ENCODE measurements at places on chromosomes 1 and 21.

DNA sequence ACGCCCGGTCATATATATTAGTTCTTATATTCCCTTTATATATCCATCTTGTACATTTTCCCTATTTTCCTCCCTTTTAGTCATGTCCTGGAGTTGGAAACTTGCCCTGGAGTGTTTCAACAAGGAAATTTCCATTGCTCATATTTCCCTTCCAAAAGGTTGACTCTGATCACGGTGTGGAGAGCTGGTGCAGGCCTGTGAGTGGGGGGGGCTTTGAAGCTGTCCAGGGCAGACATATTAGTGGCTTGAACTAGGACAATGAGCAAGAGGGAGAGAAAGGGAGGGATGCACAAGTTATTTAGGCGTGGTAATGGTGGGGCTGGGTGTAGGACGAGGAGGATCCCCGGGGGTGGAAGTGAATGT lies 30.4 kb upstream of the TMEM61 start:
- DNase-seq: no peak

- no peak for DNase-seq
Measured at GRCh38 chr1:227785805-227786671, 29.4 kb upstream of the PRSS38 start.

- DNase-seq: no peak
Measured at GRCh38 chr1:46552357-46553237, 1.1 kb upstream of the KNCN start.

- no peak for DNase-seq
Measured at GRCh38 chr21:37871121-37871862, 45.0 kb downstream of the KCNJ6 start.

- DNase-seq: no peak
Measured at GRCh38 chr21:14762734-14763694, 216.9 kb upstream of the SAMSN1 start.

GRCh38 chr1:33323663-33324477 lies 3.0 kb upstream of the A3GALT2 start:
- DNase-seq: no peak

DNA sequence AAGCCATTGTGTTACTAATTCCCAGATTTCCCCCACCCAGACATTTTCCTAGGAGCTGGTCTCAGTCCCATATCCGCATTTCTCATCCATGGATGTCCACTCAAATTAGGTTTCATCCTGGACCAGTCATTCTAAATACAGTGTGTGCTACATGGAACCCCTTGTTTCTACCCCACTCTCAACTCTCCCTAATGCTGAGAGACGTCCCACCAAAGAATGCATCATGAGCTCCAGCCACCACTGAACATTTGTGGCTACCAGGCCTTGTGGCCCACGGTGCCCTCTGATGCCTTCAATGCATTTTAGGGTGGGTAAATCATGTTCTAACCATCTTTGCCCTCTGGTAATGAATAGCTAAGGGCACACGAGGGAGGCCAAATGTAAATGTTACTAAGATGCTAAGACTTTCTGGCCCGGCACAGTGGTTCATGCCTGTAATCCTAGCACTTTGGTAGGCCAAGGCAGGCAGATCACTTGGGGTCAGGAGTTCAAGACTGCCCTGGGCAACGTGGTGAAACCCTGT lies 13.3 kb upstream of the RAB42 start:
- DNase-seq: no peak

DNA sequence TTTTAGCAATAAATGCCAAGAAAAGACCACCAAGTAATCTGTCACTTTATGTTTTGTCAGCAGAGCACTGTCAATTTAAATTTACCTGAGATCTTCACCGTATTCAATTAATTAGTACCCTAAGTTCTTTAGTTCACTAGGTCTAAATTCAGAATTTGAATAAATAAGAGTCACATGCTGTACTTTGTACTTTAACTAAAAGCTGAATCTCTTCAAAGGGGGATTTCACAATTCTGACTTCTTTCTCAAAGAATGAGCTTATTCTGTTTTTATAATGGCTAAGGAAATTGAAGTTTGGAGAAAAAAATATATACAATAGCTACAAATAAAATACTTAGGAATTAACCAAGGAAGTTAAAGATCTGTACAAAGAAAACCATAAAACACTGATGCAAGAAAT lies 2.1 kb upstream of the GNG5 start:
- DNase-seq: no peak

- no peak for DNase-seq
Measured at GRCh38 chr1:78619032-78619431, 1.2 kb upstream of the IFI44L start.

GRCh38 chr1:92538413-92539061 lies 51.8 kb upstream of the GFI1 start:
- DNase-seq: no peak

DNA sequence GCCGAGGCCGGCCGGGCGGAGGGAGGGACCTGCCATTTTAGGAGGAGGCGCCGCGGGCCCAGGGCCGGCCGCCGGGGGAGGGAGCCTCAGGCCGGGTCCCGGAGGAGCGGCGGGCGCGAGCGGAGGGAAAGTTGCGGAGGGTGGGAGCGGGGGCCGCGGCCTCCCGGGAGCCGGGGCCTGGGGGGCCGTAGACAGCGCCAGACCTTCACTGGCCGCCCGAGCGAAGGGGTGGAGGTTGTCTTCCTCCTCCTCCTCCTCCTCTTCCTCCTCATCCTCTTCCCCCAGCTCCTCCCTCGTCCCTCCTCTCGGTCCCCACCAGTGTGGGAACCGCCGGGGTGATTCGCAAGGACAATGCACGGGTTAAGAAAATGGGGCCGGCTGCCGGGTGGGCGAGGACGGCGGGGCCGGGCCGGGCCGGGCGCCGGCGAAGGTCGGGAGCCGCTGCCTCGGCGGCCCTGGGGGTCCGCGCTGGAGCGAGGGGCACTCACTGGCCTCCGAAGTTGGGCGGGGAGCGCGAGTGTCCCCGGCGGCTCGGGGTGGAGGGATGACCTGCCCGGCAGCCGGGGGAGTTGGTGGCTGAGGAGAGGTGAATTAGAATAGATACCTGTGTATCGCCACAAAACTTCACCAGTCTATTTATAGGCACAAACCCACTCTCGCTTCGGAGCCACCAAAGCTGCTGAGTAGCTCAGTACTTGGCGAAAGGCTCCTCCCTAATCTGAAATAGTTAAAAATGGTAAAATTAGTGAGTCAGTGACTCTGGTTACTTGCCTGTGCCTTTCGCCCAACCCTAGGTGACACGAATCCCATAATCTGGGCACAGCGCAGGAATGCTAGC lies 1.3 kb downstream of the DYRK1A start:
- no peak for DNase-seq

- DNase-seq: no peak
Measured at GRCh38 chr1:248815407-248816034, 10.2 kb downstream of the SH3BP5L start.

GRCh38 chr1:29706936-29707335 lies 470.6 kb downstream of the PTPRU start:
- DNase-seq: no peak

GRCh38 chr1:54310439-54311328 lies 95.5 kb downstream of the SSBP3 start:
- DNase-seq: no peak

DNA sequence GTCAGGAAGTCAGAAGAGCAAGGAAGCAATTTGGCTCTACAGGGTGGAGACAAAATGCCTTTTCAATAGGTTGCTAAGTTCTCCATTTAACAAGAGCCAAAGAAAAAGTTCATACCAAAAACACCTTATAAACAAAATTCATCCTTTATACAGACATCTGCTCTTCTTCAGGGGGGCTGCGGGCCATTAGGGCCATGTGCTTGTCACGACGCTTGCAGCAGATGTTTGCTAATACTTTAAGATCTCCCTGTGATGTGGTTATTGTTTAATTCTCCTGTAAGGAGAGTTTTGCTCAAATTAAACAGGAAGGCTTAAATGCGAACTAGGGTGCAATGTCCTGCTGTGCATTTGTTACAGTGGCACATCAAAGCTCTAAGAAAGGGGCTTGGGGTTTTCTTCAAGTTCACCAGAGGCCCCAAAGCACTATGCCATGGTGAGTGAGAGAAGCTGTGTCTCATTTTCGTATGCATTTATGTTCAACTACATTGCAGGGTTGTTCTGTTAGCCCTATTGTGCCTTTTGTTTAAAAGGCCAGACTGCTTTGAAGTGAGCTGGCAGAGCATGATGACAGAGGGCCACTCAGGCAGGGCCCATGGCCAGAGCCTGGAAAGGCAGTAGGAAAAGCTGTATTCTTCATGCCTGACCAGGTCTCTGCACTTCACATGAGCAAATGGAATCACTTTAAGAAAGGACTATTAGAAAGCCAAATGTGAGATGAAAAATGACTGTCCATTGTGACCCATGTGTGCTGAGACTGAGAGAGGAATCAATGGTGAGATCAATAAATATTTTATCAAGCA lies 24.8 kb upstream of the NTPCR start:
- DNase-seq: no peak

- DNase-seq: no peak
Measured at GRCh38 chr1:227368009-227368408, 49.7 kb upstream of the CDC42BPA start.

DNA sequence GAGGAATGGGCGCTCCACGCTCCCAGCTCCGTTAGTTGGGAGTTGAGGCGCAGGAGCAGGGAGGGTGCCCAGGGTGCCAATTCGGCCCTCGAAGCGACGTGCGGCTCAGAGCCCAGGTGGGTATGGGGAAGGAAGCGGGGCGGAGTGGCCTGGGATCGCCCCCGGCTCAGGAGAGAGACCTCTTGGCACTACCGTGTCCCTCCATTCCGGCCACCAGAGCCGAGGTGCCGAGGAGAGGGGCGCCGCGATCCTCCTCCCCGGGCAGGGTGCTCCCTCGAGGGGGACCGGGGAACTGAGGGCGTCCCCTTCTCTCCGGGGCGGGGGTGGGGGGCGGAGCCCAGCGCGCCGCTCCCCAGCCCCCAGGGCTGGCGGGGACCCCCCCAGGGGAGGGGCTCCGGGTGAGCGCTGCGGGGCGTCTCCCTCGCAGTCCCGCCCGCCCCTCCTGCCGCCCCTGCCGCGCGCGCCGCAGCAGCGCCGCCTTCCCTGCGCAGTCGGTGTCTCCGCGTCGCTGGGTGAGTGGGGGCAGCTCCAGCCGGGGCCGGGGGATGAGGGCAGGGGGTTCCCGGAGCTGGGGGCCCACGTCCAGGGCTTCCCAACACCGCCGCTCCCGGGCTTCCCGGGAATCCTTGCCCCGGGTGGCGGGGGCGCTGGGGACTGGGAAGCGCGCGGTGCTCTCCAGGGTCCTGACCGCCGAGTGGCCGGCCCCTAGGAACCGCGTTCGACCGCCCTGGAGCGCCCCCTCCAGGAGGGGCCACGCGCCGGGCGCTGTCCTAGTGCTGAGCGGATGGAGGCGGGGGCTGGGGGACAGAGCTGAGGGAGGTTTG lies at the start of gene HPCA:
Gene HPCA (plus strand): TSS at position 488 of the 824 bp plus-strand sequence. CDS start 2,408 bp downstream, outside the sequence.
- no peak for DNase-seq

- DNase-seq: no peak
Measured at GRCh38 chr1:5998906-5999301, 6.7 kb upstream of the NPHP4 start.

GRCh38 chr1:182181167-182181572 lies 119.7 kb upstream of the ZNF648 start:
- DNase-seq: no peak

- no peak for DNase-seq
Measured at GRCh38 chr1:36126797-36127500, 1.9 kb upstream of the COL8A2 start.

GRCh38 chr1:234962340-234962989 lies 166.2 kb downstream of the TOMM20 start:
- no peak for DNase-seq

GRCh38 chr1:109716570-109717090 lies 4.6 kb downstream of the GSTM5 start:
- no peak for DNase-seq

- no peak for DNase-seq
Measured at GRCh38 chr1:167943541-167943940, 6.7 kb upstream of the MPC2 start.

- no peak for DNase-seq
Measured at GRCh38 chr1:159468321-159468720, 28.8 kb downstream of the OR10J1 start.

- peak; percentile 29 for DNase-seq
Measured at GRCh38 chr1:211133836-211134669, at the start of gene KCNH1. TSS of gene KCNH1 (minus strand) at chr1:211134148. CDS start at chr1:211133945, 203 bp downstream.

DNA sequence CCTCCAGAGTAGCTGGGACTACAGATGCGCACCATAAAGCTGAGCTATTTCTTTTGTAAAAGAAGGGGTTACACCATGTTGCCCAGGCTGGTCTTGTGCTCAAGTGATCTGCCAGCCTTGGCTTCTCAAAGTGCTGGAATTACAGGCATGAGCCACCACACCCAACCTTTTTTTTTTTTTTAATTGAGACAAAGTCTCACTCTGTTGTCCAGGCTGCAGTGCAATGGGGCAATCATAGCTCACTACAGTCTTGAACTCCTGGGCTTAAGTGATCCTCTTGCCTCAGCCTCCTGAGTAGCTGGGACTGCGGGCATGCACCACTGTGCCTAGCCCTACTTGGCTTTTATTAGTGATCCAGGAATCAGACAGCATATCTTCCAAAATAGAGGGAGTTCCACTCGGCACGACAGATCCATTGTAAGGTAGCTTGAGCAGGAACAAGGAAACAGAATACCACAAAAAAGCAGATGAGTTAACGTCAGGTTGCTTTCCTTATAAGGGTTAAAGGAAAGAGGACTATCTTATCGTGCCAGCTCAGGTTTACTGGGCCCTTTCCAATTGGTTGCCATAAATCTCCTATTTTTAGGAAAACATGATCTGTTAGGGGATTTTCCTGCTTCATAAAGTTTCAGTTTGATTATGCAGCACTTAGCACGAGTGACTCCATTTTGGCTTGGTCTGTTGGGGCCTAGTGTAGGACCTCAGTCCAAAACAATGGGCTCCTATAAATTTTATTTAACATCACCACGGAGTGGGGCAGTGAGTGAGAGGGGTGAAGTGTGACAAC lies 45.2 kb downstream of the NENF start:
- DNase-seq: no peak

DNA sequence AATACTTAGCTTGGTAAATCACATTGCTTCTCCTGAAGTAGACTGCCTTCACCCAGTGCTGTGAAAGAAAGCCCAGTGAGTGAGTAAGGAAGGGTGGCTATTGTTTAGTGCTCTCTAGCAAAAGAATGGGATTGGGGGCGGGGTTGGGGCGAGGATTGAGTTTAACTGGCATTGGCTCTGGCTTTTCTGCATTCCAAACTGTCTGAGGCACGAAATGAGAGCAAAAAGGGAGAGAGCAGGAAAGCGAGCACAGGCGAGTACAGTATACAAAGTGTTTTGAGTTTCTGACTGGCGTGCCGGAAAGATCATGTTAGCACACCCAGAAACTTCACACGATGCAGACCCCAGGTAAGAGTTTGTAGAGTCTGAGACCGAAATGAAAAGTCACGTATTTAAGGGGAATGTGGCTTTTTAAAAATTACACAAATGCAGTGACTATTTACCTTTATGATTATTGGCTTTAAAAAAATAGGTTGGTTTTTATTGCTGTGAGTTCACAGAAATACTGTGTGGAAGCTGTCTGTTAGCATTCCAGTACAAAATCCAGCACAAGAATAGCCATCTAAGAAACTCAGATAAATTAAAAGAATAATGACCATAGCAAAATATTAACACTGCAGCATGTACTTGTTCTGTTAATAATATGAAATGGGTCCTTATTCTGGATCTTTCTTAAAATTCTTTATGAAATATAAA lies 155.4 kb downstream of the CLEC20A start:
- no peak for DNase-seq

All from stimulated activated CD4-positive, alpha-beta T cell treated with anti-CD3 and anti-CD28 coated beads, Interleukin-1b, Interleukin-23, amount 100 ng/mL, for 1 hour (primary cell).